ENCODE measurements at places on chromosomes 3 and 15.

- no peak for DNase-seq
These were observed 8.9 kb downstream of the ECE2 start for GRCh38 chr3:184284696-184285095.

- peak; percentile 1 for DNase-seq
These were observed 33.0 kb downstream of the ALDH1L1 start for GRCh38 chr3:126147147-126147931.

- no peak for DNase-seq
These were observed 189.0 kb upstream of the ICE2 start for GRCh38 chr15:60667925-60668324.

DNA sequence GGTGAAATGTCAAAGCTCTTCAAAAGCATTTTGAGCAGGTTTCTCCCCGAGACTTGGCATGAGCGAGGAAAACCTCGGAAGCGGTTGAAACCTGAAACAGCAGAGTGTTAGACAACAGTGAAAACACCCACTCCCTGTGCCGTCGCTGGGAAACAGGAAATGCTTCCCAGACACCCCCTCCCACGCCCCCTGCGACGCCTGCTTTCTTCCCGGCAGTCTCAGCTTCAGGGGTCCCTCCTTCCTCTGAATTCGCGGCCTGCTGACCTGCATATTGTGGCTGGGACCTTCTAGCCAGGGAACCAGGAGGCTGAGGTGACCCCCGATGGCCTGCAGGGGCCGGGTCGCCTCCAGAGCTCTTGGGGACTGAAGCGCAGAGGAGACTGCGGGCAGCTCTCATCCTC, 250.6 kb upstream of the LYSMD4 start:
- no peak for DNase-seq

GRCh38 chr15:67758619-67759300, 66.5 kb upstream of the SKOR1 start:
- no peak for DNase-seq

DNA sequence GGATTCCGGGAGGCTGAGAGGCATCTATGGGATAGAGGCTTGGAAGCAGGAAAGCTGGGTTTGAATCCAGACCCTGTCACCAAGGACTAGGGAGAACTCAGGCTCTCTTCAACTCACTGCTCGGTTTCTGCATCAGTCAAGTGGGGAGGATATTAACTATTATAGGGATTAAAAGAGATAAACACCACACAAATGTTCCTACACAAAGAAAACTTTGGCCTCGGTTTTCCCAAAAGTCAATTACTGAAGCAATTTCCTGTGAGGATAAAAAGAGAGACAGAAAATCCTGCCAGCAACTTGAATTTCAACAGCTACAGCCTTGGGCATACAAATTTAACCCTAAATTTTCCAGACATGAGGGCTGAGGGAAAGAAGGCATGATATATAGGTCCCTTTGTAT, 36.0 kb downstream of the ITGB5 start:
- no peak for DNase-seq

GRCh38 chr3:181692311-181693145, 19.2 kb upstream of the SOX2 start:
- DNase-seq: no peak

DNA sequence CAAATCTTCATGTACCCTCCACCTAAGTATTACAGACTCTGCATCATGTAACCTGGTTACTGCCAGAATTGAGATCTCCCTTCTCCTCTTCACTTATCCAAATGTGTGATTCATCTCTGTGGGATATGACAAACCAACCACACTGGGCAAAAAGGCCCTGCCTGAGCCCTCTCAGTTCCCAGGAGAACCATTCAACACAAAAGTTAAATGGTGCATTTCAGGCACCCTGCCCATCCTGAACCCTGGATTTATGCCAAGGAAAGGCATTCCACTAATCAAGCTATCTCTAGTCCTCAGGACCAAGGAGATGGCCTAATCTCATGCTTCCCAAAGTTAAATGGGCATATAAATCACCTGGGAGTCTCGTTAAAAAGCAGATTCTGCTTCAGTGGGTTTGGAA, 108.5 kb downstream of the TNIK start:
- peak; percentile 43 for DNase-seq

GRCh38 chr3:119834754-119835370, 53.0 kb downstream of the NR1I2 start:
- no peak for DNase-seq

GRCh38 chr3:157104928-157105652, 54.9 kb downstream of the CCNL1 start:
- DNase-seq: no peak

GRCh38 chr15:57881361-57881760, 174.8 kb downstream of the POLR2M start:
- no peak for DNase-seq

- peak; percentile 23 for DNase-seq
These were observed 8.6 kb downstream of the TFRC start for GRCh38 chr3:196073255-196073753.

GRCh38 chr3:15107075-15107947, 8.4 kb upstream of the RBSN start:
- DNase-seq: no peak
